ENCODE measurements at places on chromosomes 1 and 21. TPM values are rescaled to one million over a fixed set of nuclear protein-coding genes. Genes with fewer than 3 reads are reported as not detected.

The RNU1-1 gene
- under 0.01 TPM for total RNA-seq

The RGS1 gene
- 2.7 TPM for total RNA-seq

The TNFSF4 gene
- total RNA-seq = 2.3 TPM

The RUSC1 gene
- total RNA-seq = 64.9 TPM

The DAB1 gene
- total RNA-seq = 0.04 TPM

The C1orf94 gene
- total RNA-seq = not detected

The CYYR1 gene
- total RNA-seq = 114 TPM

The BTF3L4 gene
- 39.4 TPM for total RNA-seq
